ENCODE measurements at places on chromosomes 6 and 20. TPM values are rescaled to one million over a fixed set of nuclear protein-coding genes. Genes with fewer than 3 reads are reported as not detected.

Gene ENPP1
- 0.85 TPM for total RNA-seq

Gene TIAM2
- 11.1 TPM for total RNA-seq

Gene ALDH8A1
- total RNA-seq: 1.8 TPM

Gene TCF15
- total RNA-seq: not detected

Gene CDH26
- total RNA-seq: 1.8 TPM

Gene CLIC5
- total RNA-seq: 0.52 TPM

Gene TGM3
- not detected for total RNA-seq
